Activated naive CD8-positive, alpha-beta T cell treated with anti-CD3 and anti-CD28 coated beads, Interleukin-2, amount 10 ng/mL, durations not matched to agents 7 days and 5 days (primary cell): ENCODE measurements at places on chromosomes 3 and 15.

DNA sequence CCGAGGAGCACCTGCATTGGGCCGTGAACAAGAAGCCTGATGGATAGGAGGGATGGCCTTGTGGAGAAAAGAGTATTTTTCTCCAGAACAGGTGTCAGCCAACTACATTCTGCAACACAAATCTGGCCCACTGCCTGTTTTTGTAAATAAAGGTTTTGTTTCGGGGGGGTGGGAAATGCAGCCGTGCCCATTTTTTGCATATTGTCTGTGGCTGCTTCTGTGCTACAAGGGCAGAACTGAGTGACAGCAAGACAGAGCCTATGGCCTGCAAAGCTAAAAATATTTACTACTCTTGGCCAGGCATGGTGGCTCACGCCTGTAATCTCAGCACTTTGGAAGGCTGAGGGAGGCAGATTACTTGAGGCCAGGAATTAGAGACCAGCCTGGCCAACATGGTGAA lies 95.9 kb upstream of the AKAP13 start:
- DNase-seq: no peak

- no peak for DNase-seq
These were observed 12.2 kb downstream of the ERC2 start for GRCh38 chr3:56456117-56456516.

DNA sequence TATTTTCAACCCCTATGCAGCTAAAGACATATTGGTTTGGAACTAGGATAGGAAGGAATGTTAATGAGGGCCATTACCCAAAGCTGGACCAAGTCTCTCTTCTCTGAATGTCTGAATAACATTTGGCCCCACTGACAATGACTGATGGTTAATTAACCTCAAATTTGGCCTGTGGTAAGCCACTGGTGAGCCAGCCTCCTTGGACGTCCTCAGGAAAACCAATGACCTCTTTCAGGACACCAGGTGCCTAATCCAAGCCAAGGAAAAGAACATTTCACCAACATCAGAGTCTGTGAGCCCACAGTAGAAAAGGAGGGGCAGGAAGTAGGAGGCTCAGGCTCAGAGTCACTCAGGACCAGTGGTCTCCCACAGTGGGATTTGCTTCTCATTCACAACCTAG lies 56.4 kb upstream of the ETV5 start:
- DNase-seq: no peak

DNA sequence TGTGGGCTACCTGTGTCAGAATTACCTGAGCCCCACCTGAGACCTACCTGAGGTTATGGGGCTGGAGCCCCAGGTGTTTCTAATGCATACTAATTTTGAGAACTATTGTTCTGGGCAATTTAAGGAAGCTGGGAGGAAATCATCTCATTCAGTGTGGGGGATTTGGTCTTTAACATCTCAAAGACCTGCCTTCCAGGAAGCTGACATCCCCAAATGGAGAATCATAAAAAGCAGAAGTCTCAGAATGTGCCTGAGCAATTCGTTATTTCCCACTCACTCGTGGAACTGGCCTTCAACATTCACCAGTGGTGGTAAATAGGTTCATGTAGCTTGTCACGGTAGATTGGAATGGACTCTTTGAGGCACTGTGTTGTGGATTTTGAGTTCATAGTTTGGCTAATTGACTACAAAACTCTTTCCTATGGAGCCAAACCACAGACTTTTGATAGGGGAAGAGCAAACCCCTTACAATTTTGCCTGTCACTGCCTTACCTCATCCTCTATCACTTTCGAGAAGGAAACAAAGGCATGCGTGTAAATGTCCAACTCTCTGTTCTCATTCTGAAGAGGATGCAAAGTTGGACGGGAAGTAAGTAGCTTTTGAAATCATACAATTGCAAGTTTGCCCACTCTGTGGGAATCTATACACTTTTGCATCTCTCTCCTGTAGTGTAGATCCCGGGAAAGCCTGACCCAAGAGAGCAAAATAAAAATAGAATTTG lies 521.0 kb upstream of the MDFIC2 start:
- no peak for DNase-seq

DNA sequence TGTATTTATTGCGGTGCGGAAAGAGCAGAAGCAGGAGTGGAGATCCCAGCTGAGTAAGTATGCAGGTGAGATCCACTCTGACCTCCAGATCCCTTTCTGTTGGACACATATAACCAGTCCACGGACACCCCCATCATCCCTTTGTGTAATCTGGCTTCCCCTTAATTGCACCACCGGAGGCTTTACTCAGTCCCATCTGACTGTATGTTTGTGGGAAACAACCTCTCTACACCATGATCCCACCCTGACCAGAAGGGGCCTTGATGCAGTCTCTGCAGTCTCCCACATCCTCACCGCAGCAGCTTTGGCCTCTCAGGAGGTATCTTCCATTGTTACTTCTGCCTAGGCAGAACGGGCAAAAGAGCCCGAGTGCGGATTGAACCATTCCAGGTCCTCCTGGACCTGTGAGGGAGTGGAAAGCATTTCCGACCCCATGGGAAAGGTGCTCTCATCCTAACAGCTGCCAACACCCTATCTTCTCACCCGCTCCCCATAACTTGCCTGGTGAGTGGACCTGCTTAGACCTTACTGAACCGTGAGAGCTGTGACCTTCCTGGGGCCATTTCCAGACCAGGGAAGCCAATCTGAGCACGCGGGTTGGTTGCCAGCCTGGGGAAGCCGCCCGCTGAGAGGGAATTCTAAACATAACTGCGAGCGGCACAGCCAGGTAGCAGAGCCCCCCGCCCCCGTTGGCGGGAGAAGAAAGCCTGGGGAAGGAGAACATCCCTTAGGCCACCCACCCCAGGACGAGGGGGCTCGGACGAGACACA lies 1.1 kb downstream of the SLCO2A1 start:
- no peak for DNase-seq

- peak; percentile 37 for DNase-seq
These were observed 7.6 kb downstream of the EPHB3 start for GRCh38 chr3:184568924-184569829.

DNA sequence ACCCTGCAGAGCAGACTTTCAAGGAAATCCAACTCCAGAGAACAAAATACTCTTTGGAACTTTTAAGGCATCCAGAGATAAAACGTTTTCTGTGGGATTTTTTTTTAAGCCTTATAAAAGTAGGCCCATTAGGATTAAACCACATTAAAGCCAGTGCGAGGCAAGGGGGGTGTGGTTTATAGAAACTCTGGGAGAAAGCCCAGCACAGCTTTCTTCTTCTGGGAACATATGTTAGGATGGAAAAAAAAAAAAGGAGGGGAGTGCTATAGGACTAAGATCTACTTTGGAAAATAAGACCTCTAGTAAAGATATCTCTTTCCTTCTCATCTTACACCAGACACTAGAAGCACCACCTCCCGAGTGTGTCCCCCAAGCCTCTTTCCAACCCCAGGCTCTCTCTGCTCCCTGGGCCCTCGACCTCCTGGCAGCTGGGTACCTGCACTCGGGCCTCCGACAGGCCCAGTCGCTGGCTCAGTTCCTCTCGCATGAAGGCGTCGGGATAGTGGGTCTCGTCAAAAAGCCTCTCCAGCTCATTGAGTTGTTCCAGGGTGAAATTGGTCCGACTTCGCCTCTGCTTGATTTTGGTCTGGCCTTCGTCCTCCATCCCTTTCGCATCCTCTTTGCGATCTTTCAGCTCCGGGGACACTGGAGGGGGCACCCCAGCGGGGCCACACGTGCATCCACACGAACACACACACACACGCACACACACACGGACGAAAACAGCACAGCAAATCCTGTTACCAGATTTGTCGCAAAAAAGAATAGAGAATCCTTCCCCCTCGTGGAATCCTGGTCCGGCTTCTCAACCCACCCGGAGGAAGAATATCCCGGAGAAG lies 3.8 kb downstream of the SHOX2 start:
- peak; percentile 34 for DNase-seq

DNA sequence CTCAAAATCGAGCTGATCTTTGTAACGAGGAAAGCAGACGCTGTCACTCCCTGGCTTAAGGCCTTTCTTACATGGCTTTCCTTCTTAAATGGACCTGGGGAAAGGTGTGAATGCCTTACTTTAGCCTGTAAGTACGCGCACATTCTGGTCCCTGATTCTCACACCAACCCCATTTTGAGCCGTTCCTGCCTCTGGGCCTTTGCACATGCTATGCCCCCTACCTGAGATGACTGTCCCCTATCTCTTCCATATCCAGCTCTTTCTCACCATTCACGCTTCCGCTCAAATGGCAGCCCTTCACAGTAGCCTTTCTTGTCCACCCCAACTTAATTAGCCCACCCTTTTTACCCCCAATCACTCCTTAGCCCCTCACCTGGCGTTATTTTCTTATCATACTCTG lies 496.7 kb downstream of the SHQ1 start:
- DNase-seq: no peak

GRCh38 chr3:66610562-66610909 lies 109.7 kb upstream of the LRIG1 start:
- no peak for DNase-seq
